ENCODE measurements at places on chromosomes 3 and 15.

- DNase-seq = peak; percentile 95
These were observed 50.6 kb downstream of the IQSEC1 start for GRCh38 chr3:13022348-13023234.

DNA sequence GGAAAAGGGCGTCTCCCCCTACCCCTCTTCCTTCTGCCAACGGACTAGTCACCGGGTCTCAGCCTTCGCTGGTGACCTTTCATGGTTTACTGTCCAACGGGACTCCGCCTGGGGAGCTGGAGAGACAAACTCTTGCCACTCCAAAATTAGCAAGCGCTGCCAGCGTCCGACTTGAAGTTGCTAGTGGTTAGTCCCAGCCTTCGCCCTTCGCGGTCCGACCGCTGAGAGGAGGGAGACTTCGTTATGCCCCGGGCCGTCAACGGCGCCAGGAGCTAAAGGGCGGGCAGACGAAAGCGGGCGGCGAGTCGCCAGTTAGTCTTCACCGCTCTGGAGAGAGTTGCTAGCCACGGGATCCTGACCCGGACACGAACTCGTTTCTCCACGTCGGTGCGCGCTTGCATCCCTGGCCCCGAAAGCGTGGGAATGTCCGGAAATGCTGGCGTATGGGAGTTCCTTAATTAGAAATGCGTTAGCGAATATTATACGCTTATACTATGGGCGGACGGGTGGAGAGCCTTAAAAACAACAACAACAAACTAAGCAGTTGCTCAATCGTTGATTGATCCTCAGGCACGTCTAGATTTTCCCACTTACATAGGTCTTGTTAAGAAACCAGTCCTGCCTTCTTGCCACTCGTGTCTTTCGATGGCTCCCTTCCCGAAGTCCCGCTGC is 716 bp downstream of the SMC4 start:
- peak; percentile 52 for DNase-seq

DNA sequence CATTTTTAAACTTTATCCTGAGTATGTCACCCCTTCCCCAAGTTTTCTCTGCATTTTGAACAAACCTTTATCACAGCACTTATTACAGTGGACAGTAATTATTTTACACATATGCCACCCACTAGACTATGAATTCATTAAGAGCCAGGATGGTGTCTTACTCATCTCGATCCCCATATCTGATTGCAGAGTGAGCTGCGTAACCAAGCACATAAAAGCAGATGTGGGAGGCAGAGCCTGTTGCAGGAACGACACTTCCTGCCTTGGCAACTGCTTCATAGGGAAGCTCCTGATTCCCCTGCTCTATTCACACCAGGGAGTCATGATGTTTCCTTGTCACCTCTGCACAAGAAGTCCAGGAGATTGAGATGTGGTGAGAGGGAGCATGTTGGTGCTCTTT is 91.1 kb downstream of the MINAR1 start:
- DNase-seq = no peak

GRCh38 chr15:92633418-92633817 is 22.2 kb downstream of the FAM174B start:
- peak; percentile 8 for DNase-seq

DNA sequence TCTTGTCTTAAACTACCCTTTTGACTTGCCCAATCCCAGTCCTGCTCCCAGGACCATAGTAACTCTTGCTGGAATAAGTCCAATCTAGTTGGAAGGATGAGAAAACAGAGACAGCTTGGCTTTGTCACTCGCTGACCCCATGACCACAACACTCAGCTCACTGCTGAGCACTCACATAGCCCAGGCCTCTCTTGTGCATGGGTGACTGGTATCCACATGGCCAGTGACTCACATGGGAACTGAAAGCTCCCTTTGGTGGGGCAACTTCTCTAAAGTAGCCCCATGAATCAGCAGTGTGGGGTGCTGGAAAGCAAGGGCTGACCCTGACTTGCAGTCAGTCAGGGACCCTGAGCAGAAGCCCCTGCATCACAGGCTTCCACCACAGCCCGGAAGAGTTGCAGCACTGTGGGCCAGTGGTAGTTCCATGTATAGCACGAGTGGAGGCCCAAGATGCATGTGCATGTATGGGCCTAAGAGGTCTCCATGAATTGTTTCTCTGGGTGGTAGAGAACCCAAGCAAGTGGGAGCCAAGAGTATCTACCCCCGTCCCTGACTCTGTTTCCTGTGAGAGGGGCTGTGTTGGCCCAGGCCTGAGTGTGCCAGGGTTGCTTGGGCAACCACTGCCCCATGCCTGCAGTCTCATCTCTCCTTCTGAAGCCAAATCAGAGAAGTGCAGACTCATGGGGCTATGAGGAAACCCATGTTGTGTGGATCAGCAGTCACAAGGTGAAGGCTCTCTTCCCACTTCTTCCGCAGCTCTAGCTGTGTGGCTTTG is 62.1 kb upstream of the XCR1 start:
- DNase-seq = no peak

GRCh38 chr15:77720173-77720572 is 87.5 kb upstream of the LINGO1 start:
- no peak for DNase-seq

- no peak for DNase-seq
These were observed 20.7 kb downstream of the ATP2B2 start for GRCh38 chr3:10484709-10485108.

DNA sequence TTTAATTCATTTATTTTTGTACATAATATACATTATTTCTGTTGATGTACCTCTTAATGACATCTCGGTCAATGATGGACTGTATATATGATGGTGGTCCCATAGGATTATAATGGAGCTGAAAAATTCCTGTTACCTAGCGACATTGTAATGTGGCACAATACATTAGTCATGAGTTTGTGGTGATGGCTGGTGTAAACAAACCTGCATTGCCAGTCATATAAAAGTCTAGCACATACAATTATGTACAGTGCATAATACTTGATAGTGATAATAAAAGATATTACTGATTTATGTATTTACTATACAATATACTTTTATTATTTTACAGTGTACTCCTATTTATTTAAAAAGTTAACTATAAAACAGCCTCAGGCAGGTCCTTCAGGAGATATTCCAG is 15.1 kb downstream of the TTC14 start:
- DNase-seq = no peak

DNA sequence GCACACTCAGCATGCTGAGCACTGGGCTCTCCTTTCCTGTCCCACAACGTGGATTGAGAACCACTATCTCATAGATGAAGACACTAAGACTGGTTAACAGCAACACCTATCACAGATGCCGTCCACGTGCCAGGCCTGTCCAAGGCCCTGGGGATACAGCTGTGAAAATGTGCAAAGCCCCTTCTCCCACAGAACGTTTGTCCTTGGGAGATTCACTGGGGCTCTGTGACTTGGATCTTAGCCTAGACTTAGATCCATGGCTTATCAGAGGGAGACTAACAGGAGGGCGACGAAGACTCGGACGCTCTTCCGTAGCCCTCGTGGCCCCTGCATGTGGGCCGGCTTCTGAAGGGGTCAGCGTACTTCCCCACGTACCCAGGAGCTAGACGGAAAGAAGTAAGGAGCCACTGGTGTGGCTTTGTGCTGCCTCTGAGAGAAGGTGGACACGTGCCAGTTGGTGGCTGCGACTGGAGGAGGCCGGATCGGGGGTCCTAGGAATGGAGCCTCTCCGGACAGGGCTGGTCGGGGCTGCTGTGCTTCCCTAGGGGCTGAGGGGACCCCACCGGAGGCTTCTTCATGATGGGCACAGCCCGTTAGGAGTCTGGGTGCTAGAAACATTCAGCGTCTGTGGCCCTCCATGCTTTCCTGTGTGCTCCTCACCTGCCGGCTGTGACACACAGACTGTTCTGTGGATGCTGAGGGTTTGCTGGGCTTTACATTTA is 964 bp downstream of the NRROS start:
- DNase-seq = no peak

DNA sequence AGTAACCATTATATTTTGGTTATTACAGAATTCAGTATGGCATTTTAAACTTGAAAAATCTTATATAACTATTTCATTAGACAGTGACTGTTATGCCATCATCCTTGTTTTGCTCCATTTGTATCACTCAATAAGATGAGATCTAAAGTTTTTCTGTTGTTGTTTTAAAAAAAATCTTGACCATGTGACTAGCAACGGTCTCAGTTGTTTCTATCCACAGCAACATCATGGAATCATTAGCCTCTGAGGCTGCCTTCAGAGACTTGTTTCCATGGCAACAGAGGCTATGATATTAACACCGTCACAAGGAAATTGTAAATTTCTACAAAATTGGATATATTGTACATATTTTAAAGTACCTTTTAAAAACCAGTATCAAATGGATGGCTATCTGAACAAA is 129.8 kb downstream of the DLG1 start:
- DNase-seq = peak; percentile 52

GRCh38 chr3:177431525-177432176 is 234.4 kb upstream of the TBL1XR1 start:
- DNase-seq = no peak

DNA sequence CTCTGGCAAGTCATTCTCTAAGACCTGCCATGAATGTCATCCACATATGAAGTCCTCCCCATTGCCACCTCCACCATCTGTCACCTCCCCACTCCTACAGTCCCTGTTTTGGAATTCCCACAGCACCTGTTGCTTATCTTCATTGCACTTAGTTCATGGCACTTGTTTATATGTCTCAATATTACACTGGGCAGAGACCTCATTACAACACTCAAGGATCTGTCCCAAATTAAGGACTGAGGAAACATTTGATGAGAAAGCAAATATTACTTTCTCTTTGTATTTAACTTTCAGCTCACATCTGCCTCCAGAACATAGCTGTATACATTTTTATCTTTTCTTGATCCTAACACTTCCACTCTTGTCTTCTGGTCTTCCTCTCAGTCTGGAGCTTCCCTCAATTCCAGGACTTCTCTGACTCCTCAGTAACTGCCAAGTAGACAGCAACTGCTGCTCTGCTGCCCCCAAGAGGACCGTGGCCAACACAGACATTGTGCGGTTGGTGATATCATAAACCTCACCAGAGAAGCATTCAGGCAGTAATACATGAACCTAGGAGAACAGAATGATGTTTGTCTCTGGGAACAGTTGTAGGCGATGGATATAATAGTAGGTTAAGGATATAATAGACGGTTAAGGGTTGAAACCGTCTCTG is 45.0 kb upstream of the FGF12 start:
- DNase-seq = no peak

- no peak for DNase-seq
These were observed 16.9 kb downstream of the ITIH3 start for GRCh38 chr3:52811452-52812011.

GRCh38 chr15:100732211-100733055 is 130.0 kb downstream of the ASB7 start:
- no peak for DNase-seq

GRCh38 chr15:50016951-50017350 is 102.1 kb downstream of the ATP8B4 start:
- DNase-seq = no peak

- no peak for DNase-seq
These were observed 57.1 kb upstream of the BCL6 start for GRCh38 chr3:187802203-187802927.

GRCh38 chr15:64622410-64623260 is 152.8 kb downstream of the RBPMS2 start:
- DNase-seq = no peak

- peak; percentile 5 for DNase-seq
These were observed 19.0 kb downstream of the ANP32A start for GRCh38 chr15:68801572-68802148.

DNA sequence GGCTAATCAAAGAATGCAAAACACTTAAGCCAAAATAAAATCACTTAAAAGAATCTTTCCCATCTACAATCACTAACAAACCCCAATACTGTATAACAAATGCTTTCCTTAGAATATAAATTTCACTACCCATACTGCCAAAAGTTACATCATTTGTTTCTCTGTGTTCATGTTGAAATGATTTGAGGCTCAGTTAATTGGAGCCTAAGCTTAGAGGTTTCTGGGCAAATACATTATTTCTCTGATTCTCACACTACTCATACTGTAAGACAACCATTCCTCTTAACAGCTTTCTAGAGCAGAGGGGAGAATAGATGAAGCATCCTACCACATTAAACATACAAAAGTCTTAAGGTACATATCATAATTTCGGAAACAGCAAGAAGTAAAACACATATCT is 2.1 kb downstream of the RIOX2 start:
- no peak for DNase-seq

DNA sequence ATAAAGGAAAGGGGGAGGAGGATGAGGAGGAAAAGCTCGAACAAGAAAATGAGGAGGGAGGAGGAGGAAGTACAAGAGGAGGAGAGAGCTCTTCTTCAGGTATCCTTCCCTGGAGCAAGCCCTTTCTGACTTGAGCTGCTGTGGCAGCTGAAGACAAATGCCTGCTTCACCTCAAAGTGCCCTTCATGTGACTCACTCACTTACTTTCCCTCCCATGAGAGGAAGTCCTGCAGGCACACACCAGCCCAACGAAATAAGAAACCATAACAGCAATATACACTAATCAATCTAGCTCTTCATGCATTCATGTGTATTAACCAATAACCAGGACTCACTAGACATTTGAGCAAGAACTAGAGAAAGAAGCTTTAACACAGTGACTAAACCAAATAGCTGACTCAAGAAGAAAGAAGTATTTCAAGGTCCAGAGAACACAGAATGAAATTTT is 251.9 kb downstream of the IGSF11 start:
- DNase-seq = no peak

DNA sequence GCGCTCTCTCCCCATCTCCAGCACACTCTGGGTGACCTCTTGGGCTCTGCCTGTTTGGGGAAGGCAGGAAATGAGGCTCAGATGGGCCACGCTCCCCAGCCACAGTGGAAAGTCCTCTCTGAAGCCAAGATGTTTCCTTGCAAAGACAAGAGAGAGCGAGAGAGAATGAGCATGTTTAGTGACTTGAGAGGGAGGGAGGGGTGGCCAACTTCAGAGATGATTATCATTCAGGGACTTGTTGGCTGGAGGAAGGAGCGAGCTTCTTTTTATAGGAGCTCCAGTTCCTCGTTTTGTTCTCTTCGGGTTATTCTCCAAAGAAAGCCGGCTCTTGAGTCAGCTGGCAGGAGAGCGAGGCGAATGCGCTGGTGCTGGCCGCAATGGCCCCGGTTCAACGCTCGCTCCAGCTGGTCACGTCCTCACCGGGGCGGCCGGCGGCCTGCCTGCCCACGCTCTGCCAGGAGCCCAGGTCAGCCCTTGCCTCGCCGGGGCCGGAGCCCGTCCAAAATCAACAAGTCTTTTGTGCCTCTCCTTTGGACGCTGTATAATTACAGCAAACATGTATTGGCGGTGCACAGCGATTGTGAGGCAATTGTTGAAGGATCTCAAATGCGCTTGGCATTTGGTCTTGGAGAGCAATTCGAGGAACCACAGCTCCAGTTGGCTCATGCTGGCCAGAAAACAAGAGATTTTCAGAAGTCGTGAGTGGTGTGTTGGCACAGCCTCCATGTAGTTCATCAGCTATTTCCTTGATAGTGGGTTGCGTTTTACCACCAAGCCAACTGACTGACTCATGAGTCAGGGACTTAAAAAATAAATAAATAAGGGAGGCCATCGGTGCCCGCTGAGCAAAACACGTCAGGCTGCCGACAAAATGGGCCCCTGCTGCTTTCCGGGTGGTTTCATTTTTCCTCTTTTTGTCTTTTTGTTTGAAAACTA is 288.6 kb downstream of the UACA start:
- DNase-seq = peak; percentile 91

- DNase-seq = no peak
These were observed 605.4 kb upstream of the NR2F2 start for GRCh38 chr15:95724908-95725633.
